Astrocyte (in vitro differentiated cells and primary cell): ENCODE measurements at places on chromosomes 2 and 18. TPM values are rescaled to one million over a fixed set of nuclear protein-coding genes. Genes with fewer than 3 reads are reported as not detected.

- H3K27me3 ChIP-seq, result no peaks in the 10 kb centered on the region
- H3K27ac ChIP-seq, result no peak overlapping the region
- no peak overlapping the region for H3K4me3 ChIP-seq
- no peaks in the 10 kb centered on the region for H3K4me1 ChIP-seq
- H3K36me3 ChIP-seq, result peaks cover 36% of the 10 kb centered on the region
- DNase-seq, result peak; percentile 43
These were observed 111.5 kb upstream of the LDLRAD4 start for GRCh38 chr18:13107074-13107473.

DNA sequence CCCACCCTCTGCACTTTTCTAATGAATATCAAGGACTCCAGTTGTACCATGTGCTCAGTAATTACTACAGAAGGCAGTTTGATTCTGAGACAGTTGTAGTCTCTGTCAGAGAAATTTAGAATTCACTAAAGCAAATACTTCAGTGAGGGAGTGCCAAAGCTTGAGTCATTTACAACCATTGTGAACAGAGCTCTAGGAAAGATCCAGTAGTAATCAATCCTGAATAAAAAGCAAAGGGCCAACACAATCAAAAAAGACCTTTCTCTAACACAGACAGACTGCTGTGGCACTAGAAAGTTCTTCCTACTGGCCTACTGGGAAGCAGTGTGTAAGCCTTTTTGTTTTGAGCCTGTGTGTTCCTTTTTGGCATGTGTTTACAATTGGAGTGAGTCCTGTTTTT, 135.6 kb upstream of the UNC80 start:
- no peaks in the 10 kb centered on the region for H3K36me3 ChIP-seq
- no peak overlapping the region for H3K27ac ChIP-seq
- no peak overlapping the region for H3K4me3 ChIP-seq

DNA sequence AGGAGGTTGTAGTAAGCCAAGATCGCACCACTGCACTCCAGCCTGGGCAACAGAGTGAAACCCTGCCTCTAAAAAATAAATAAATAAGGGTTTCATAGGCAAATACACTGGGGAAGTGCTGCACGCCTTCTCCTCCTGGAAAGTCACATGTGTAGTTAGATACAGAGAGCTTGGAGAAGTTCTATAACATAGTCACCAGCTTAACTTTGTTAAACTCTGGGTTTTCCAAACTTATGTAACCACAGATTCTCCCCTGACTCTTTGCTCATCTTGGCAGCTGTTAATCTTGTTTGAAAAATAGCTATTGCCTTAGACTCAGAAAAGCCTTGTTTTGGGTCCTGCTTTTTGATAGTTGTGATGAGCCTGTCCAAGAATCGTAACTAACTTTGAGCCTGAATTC, 25.2 kb downstream of the KIAA2012 start:
- no peaks in the 10 kb centered on the region for H3K36me3 ChIP-seq
- H3K27me3 ChIP-seq, result no peaks in the 10 kb centered on the region
- no peak for DNase-seq
- no peak overlapping the region for H3K27ac ChIP-seq

CBLN2 gene
- not detected in 2 replicates for total RNA-seq
